ENCODE measurements at places on chromosomes 3 and 15.

GRCh38 chr3:195877767-195878423 lies 30.5 kb downstream of the TNK2 start:
- no peak for DNase-seq

DNA sequence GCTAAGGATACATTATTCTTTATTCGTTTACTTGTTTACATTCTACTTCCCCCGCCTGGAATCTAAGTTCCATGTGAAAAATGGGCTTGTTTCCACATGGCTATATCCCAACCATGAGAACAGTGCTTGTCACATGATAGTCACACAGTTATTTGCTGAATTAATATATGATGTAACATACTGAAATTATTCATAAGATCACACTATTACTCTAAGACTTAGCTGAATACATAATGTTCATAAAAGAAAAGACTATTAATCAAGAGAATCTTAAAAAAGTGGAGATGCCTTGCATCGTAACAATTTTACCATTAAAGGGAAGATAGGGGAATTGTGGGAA lies 6.5 kb downstream of the PBRM1 start:
- no peak for DNase-seq

GRCh38 chr3:9875448-9875847 lies 4.6 kb downstream of the CIDEC start:
- DNase-seq: no peak

DNA sequence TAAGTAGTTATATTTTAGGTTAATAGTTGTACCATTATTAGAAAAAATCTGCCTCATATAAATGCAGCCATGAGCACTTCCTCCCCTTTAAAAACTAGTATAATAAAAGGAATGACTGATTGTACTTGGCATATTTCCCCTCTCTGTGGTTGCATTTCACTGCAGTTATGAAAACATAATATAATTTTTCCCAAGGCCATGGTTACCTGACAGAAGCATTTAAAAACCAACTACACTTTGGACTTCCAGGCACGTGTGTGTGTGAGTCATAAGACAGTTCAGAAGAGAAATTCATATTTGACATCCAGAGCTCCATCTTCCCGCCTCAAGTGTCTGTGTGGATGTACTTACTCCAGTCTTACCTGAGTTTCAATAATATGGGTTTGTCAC lies 828.2 kb upstream of the CFAP20DC start:
- DNase-seq: no peak

All from left forelimb (tissue), 1 donor.